T-helper 2 cell (primary cell): ENCODE measurements at places on chromosomes 3 and 15.
A peak's percentile ranks its signal among the peaks of the same experiment; 100 is the strongest.

DNA sequence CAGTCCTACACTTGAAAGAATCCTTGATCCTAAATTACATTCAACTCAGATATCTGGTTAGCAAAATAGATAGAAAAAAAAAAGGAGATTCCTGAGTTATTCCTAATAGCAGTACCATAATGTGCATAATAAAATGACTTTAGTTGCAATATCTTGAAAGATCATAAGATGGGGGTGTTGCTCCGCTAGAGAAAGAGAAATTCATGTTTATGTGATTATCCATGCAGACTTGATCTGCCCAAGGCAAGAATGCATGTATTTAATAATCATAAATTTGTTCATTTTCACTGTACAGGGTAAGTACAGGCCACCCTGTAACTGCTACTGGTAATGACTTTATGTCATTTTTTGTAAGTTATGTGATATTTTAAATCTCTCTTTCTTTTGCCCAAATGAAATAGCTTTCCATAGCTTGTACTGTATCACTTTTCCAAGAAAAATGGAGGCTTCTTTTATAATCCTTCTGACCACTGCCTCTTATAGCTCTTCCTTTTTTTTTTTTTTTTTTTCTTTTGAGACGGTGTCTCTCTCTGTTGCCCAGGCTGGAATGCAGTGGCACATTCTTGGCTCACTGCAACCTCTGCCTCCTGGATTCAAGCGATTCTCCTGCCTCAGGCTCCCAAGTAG lies 84.6 kb downstream of the HCN4 start:
- DNase-seq, result no peak

- DNase-seq, result no peak
Measured at GRCh38 chr3:126109880-126110235, 25.9 kb upstream of the SLC41A3 start.

- DNase-seq, result no peak
Measured at GRCh38 chr15:48823237-48823636, 12.4 kb upstream of the CEP152 start.

GRCh38 chr15:38229705-38230310 lies 22.8 kb upstream of the SPRED1 start:
- no peak for DNase-seq

DNA sequence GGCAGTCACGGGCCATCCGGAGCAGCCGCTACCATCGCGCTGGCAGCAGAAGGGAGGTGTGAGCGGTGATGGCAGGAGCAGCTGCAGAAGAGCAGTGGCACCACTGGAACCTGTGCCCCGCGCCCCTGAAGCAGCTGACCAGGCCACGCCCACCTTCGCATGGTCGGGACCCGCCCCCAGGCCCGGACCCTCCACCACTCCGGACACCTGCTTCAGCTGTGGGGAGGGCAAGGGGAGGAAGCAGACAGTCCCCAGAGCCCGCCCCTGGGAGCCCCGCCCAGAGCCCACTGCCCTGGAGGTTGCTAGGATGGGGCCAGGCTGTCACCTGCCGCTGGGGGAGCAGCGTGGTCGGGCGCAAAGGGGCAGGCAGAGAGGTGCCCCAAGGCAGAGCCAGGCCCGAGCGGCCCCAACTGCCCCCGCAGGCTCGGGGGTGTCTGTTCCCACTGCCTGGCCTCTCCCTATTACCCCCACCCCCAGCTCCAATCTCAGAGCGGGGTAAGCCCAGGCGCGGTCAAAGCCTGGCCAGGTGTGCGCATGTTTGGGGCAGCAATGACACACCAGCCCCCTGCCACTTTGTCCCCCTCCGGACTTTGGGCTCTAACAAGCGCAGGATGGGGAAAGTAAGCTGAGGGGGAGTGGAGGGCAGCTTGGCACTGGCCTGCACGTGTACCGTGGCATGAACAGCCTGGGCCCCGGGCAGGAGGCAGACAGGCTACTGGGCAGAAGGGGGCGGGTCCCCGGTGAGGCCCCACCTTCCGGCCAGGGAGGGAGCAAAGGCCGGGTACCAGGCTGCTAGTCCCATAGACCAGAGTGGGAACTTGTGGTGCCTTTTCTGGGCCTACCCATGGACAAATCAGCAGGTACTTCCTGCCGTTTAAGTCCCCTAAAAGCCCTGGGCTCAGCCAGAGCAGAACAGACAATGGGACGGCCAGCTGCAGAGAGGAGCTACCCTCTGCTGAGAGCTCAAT lies 8.7 kb downstream of the SPCS1 start:
- DNase-seq, result no peak

DNA sequence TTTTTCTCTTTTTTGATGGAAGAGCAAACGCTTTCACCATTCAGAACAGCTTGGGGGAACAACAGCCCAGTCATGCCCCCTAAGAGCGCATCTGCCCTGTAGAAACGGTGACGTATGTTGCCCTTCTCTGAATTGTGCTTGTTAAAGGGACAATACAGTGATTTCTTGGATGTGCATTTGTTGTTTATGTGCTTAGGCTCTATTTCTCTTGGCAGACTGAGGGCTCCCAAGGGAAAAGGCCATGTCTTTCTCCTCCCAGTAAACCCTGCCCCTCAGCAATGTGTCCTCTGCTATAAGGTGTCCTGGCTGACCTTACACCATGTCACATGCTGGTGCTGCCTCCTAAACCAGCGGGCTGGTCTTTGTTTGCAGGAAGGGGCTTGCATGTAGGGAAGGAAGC lies 346.1 kb downstream of the EPHB1 start:
- no peak for DNase-seq

DNA sequence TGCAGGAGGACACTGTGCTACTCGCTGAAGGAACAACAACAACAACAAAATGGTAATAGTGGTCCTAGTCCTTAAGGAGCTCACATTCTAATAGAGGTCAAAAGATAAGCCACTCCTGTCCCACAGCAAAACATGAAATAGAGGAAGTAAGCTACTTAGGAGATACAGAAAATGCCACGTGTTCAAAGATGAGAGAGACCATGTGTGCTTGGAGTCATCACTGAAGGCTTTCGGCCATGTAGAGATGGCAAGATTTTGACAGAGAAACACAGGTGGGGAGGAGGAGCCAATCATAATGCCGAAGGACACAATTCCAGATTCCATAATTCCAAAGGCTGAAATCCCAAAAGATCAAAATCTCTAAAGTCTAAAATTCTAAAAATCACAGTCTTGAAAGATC lies 24.8 kb upstream of the RIOX2 start:
- DNase-seq, result no peak

DNA sequence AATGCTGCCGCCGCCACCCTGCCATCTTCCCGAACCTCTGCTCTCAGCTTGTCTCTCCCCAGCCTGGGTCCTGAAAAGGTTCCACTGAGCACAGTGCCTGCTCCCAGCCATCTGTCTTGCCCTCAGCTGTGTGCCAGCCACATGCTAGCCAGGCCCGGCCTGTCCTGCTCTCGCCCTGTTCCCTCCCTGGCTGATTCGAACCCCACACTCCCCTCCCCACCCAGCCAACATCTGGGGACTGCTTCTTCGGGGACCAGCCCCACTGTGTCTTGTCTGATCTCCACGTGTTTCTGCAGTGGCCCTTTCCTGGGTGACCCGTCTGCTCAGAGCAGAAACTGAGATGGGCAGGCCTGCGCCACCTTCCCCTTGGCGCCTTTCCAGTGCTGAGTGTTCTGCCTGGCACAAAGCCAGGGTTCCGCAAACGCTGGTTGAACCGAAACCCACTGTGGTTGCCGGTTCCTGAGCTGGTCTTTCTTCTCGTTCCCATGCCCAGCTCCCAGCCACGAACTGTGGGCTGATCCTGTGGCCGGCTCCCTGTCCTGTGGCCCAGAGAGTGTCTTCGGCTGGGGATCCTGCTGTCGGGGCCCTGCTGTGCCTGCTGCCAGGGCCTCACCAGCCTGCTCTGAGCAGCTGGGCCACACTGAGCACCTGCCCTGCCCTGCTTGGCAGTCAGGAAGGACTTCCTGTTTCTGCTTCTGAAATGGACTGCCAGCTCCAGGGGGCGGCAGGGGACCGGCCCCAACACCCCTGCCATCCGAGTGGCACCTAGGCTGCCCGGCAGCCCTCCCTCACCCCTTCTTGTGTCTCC lies 62.7 kb upstream of the KLF13 start:
- peak; percentile 61 for DNase-seq

- no peak for DNase-seq
Measured at GRCh38 chr3:113496924-113497323, 18.0 kb downstream of the SPICE1 start.

DNA sequence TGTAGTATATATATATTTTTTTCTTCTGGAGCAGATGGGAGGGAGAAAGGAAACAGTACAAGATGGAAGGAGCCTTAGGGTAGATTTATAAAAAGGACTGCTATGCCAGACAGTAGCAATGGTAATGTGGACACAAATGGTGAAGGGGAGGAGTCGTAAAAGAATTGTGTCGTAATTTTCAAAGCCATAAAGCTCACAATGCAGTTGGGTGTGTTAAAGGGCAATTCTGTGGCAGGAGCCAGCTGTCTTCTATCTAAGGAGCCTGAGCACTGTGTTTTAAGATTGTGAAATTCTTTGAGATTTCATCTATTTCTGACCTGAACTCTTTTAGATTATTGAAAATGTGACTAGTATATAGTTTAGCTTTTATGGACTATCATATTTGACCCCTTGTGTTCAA lies 58.9 kb downstream of the CNOT10 start:
- no peak for DNase-seq

DNA sequence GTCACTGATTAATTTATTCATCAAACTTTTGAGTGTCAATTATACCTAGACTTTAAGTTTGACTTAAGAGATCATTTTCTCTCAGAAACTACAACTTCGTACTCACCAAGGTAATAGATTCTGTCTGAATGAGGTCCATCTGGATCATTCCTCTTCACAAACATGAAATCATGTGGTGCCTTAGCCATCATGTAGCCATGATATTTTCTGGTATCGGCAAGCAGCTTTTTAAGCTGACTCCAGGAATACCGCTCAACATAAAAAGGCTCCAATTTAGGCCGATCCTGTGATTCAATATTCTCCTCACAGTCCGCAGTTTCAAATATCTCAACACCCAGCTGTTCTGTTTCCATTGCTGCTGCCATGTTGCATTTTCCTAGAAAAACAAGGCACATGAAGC lies 5.3 kb downstream of the DPP8 start:
- no peak for DNase-seq

- DNase-seq, result no peak
Measured at GRCh38 chr3:178479446-178479845, 56.8 kb upstream of the KCNMB2 start.

- DNase-seq, result no peak
Measured at GRCh38 chr15:34791701-34792100, 3.6 kb downstream of the ACTC1 start.

- DNase-seq, result no peak
Measured at GRCh38 chr3:56849698-56850097, 47.9 kb upstream of the ARHGEF3 start.

DNA sequence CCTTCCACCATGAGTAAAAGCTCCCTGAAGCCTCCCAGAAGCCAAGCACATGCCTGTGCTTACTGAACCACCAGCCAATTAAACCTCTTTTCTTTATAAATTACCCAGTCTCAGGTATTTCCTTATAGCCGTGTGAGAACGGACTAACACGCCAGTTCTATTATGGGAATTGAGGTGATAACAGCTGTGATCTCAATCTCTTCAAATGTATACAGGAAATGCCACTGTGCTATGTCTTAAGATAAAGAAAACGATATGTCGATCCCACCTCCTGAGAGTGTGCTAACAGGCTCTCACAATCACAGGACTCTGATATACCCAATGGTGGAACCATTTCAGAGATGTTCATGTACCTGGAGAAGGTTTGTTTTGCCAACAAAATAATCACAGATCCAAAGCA lies 26.2 kb downstream of the CHSY1 start:
- no peak for DNase-seq

- DNase-seq, result no peak
Measured at GRCh38 chr3:127717357-127718244, 44.8 kb downstream of the ABTB1 start.

GRCh38 chr15:95018888-95019545 lies 787.7 kb downstream of the MCTP2 start:
- DNase-seq, result no peak

DNA sequence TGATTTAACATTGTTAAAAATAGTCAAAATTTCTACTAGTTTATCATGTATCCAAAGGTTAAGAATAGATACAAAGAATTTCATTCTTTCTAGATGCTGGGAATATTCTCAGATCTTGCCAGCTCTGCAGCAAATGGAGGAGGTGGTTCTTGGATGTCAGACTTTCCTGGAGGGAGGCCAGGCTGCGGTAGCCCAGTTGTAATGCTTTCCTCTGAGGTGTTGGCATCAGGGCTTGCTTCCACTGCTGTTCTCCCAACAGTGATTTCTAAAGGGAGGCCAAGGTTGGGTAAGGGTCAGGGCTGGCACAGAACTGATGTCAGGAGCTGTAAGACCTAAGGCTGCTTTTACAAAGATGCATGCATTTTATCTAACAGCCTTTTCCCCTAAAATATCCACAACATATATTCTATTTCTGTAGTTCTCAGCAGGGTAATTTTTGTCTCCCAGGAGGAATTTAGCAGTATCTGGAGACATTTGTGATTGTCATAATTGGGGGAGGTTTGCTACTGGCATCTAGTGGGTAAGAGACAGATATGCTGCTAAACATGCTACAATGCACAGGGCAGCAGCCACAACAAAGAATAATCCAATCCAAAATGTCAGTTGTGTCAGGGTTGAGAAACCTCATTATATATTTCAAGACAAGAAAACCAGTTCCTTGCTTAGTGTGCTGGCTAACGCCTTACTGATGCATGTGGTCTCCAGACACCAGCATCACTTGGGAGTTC lies 42.0 kb upstream of the SPTSSB start:
- DNase-seq, result no peak

- DNase-seq, result no peak
Measured at GRCh38 chr3:194936659-194937058, 251.0 kb downstream of the FAM43A start.

DNA sequence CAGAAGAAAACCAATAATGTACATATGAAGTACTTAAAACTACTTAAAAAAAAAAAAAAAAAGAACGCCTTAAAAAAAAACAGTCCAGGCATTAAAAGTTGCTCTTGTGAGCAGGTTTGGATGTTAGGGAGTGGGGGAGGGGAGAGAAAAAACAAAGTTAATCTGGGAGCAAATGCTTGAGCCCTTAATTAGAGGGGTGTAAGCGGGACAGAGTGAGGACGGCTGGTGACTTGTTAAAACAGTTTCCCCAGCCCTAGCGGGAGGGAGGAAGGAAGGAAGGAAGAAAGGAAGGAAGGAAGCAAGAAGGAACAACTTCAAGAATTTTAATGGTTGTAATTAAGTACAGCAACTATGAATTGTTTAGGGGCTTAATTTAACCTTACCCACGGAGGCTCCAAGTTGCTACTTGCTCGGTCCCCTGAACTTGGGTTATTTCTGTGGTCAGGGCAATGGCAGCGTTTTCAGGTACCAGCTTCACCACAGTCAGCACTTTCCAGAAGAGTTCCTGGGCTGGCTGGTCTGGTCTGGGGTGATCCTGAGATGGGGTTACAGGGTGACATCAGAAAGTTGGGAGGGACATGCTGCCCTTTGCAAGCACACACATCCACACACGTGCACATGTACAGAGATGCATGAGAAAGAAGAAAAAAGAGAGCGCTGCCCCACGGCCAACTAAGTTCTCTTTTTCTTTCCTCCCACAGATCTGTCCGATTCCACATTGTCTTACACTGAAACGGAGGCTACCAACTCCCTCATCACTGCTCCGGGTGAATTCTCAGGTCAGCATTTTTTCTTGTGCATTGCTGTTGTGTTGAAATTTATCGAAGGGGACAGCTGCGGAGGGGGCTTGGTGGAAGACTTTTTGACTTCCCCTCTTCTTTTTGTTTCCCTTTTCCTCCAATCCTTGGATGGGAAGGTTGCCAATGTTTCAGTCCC lies 14.0 kb downstream of the SMAD6 start:
- no peak for DNase-seq
